ENCODE measurements at places on chromosomes 7 and 10.

GRCh38 chr7:112501801-112502503 lies 21.2 kb downstream of the LSMEM1 start:
- DNase-seq = no peak

DNA sequence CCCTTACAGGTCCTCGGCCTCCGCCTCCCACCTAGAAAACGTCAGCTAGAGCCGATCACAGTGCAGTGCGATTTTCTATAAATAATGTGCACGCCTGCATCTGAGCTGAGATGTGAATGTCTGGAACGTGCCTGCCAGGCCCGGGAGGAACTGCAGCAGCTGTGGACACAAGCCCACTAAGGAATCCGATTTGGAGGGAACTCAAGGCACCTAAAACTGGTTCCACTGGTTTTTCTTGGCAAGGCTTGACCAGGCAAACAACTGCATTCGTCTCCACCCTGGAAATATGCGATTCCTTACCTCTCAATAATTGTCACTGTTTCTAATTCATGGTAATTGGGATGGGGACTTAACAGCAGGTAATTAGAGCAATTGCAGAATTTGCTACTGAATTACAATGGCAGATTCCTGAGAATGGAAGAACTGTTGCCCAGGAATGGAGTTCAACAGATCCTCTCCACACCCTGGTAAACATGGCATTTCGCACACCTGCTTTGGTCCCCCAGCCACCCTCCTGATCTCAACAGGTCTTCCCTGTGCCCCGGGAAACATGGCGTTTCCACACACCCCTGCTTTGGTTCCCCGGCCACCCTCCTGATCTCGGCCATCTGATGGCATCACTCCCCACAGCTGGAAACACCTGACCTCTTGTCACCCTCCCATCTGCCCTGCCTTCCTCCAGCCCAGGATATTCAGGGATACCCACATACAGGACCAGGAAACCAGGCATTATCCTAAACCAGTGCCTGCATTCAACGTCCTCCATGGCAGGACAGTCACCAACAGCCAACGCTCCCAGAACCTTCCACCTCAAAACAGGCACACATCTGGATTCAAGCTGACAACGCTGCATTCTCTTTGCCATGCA lies 76.0 kb downstream of the DIP2C start:
- no peak for DNase-seq

DNA sequence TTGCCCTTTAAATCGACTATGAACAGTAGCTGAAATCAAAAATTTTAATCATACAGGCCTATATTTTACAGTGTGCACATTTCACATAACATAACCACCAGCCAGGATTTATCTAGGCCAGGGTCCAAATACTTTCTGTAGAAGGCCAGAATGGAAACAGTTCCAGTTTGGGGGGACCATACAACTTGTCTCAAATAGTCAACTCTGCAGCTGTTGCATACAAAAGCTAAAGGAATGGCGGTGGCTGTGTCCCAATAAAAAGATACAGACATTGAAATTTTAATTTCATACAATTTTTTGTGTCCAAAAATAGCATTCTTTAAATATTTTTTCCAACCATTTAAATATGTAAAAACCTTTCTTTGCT lies 742 bp upstream of the TYSND1 start:
- no peak for DNase-seq

- DNase-seq = no peak
These were observed 174.8 kb downstream of the TNS3 start for GRCh38 chr7:47407136-47407535.

DNA sequence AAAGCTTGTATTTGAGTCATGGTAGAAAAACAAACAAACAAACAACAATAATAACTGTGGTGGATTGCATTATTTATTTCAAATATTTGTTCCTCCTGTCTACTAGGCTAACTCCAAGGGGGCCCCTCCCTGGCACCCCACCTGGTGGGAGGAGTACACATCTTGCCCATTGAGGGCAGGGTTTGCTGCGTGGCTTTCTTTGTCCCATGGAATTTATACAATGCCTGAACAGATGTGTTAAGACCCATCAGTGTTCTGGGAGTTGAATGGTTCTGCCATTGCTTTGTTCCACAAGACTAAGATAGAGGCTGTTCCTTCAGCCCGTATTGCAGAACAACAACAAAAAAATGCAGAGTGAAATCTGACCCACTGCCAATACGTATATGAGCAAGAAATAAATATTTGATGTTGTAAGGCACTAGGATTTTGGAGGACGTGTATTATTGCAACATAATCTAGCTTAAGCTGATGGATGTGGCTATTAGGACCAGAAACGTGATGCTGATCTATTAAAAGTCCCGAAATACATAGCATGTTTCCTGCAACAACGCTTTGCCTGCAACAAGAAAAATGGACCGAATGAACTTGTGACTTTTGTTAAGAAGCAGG lies 119.1 kb upstream of the JCAD start:
- DNase-seq = no peak

DNA sequence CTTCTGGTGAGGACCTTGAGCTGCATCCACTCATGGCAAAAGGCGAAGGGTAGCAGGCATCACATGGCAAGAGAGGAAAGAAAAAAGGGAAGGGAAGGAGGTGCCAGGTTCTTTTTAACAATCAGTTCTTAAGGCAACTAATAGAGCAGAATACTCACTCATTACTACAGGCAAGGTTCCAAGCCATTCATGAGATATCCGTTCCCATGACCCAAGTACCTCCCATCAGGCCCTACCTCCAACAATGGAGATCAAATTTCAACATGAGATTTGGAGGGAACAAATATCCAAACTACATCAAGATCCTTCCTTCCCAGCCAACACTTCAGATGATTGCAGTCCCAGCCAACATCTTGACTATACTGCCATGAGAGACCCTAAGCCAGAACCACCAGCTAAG lies 38.9 kb upstream of the YAE1 start:
- DNase-seq = no peak

DNA sequence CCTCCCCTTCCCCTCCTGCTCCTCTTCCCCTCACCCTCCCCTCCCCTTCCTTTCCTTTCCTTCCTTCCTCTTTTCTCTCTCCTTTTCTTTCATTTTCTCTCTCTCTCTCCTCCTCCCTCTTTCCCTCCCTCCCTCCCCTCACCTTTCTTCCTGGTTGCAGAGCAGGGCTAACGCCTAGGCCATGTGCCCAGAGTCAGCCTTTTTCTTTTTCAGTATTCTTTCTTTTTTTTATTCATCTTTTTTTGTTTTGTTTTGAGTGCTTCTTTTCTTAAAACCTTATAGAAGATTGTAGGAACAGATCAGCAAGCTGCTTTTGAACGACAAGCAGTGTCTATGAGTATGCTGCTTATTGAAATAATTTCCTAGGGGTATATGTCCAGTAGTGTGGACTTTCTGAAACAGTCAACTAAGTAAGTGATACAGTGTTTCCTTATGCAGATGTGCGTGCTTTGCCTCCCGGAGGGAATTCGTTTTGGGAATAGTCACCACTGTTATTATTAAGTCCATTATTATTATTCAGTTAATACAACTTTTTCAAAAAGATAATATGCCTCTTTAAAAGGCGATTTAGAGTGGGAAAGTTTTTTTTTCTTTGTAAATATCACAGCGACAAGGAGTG lies 219.2 kb downstream of the CAMK1D start:
- DNase-seq = no peak

DNA sequence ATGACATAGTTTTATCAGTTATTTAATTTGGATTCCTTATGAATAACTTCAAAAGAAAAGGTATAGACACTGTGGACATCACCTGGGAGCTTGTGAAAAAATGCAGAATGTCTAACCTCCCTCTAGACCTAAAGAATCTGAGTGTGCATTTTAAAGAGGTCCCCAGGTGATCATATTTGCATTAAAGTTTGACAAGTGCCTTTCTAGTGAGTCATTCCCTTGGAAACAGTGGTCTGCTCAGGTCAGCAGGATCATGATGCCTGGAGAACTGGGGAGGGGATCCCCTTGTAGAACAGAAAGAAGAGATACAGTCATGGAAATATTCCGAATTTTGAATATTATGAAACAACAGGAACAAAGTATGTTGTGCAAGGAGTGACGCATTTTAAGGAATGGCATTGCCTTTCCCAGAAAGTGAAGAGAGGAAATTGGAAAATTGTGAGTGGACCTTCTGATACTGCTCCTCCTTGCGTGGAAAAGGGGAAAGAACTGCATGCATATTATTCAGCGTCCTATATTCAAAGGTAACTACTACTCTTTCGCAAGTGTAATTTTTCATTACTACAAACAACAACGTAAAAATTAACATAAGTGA lies 4.6 kb downstream of the STEAP2 start:
- no peak for DNase-seq

GRCh38 chr10:90945491-90946070 lies 24.7 kb upstream of the ANKRD1 start:
- no peak for DNase-seq

- no peak for DNase-seq
These were observed 4.5 kb downstream of the CYP26C1 start for GRCh38 chr10:93064874-93065660.

GRCh38 chr10:37760817-37761216 lies 96.6 kb downstream of the ZNF248 start:
- DNase-seq = no peak

DNA sequence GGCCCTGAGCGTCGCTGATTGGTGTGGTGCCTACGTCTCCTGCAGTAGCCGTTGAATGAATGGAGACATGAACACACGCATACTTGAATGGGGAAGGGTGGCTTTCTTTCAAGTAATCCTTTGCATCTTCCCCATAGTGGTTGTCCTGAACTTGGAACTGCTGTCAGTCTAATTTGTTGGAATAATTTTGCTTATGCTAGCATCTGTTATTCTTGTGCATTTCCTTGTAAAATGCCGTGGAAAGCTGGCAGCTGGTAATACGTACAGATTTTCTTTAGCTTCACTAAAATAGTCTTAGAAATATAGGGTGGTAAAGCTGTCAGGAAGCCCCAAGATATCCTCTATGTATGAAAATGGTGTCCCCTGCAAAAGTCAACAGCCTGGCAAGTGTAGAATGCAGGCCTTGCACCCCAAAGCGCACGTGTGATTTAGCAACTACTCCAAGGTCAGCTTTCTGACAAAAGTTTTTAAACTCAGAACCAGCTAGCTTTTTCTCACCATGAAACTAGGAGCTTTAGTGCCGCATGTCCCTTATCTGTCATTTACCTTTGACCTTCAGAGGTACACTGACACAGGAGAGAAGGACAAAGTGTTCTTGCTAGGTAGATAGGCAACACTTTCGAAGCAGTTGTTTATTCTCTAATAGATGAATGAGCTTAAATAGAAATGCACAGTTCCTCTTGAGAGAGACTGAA lies 70.8 kb downstream of the RBM33 start:
- DNase-seq = no peak

DNA sequence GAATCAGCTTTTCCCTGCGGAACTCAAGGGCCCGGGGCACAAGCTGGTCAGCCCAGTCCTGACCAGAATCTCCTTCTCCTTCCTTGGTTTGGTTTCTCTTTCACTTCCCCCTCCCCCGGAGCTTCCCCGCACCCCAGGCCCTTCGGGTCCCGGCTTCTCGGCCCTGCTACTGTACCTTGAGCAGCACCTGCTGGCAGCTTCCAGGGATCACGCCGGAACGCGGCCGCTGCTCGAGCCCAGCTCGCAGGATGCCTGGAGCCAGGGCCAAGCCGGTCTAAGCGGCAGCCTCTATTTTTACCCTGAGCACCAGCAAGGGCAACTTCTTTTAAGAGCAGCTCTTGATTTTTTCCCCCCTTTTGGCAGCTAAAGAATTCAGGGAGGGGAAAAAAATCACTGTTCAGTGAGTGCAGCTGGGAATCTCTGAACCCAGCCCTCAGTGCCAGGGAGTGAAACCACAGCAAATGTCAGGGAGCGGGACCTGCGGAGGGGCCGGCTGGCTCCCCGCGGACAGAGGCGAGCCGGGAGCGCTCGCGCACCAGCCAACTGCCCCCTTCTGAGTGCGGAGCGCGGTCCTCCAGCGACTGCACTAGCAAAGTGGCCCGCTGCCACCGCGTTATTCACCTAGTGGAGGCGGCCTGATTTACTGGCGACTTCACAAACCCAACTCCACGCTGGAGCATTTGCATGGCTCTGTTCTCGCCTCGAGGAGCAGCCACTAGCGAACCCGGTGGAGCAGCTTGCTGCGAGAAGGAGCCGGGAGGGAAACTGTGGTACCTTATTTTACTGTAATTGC lies 2.4 kb upstream of the INHBA start:
- peak; percentile 50 for DNase-seq

GRCh38 chr7:74371381-74372341 lies 82.0 kb upstream of the GTF2IRD1 start:
- no peak for DNase-seq

- no peak for DNase-seq
These were observed 186.9 kb downstream of the ELFN1 start for GRCh38 chr7:1856888-1857441.

DNA sequence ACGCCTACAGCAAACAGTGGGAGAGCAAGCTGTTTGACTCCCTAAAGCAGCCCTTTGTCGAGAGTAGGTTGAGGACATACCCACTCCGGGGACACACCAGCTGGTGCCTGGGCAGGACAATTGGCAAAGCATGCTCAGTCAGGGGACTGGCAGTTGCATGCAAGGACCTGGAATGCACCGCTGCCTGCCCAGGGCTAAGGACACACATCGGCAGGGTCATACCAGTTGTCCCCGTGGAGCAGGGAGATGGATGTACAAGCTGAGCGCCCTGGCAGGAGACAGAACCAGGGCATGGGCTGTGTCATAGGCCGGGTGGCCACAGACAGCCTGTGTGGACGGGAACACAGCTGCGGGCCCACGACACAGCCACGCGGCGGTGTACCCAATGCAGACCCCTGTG lies 18.3 kb upstream of the ELN start:
- DNase-seq = no peak

- DNase-seq = peak; percentile 34
These were observed 327.1 kb downstream of the PRPF18 start for GRCh38 chr10:13913897-13914296.

GRCh38 chr7:149692557-149692982 lies 80.8 kb downstream of the ZNF467 start:
- DNase-seq = no peak

GRCh38 chr7:80515298-80515697 lies 3.4 kb upstream of the GNAT3 start:
- no peak for DNase-seq

DNA sequence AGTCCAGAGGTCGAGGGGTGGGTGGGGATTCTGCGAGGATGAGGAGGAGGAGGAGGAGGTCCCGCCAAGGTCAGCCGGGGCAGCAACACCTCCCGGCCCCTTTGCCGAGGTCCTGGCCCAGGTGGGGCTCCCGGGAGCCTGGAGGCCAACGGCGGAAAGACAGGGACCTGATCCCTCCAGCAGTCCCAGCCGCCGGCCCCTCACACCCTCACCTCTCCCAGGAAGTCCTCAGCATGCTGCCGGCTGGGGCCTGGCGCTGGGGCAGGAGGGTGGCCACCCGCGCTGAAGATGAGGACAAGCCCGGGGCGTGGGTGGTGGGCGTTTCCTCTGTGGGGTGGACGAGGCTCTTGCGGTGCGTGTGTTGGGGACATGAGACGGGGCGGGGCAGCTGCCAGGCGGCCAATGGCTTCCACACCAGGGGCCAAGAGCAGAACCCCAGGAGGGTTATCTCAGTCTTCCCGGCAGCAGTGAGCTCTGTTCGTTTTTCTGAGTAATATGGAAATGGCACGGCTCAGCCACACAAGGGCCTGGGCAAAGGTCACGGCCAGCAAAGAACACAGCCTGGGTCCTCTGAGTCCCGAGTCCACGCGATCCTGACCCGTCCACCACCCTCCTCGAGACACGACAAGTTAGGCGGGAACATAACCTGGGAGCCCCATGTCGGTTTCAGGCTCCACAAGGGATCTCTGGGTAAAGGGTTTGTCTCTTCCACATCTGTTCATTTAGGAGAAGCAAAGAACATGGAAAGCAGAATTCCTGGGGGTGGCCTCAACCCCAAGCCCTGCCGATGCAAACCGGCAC lies 82.9 kb upstream of the PDGFA start:
- DNase-seq = no peak

All from GM12878 (cell line).